ENCODE measurements at places on chromosomes 1 and 21. TPM values are rescaled to one million over a fixed set of nuclear protein-coding genes. Genes with fewer than 3 reads are reported as not detected.

Gene FTCD
- total RNA-seq: not detected

Gene BGLAP
- total RNA-seq: 1.2 TPM

Gene SMYD2
- total RNA-seq: 17.6 TPM

Gene CLCA1
- total RNA-seq: not detected

Gene PLA2G2D
- total RNA-seq: not detected

Gene AMY2A
- not detected for total RNA-seq

Gene PSMB2
- 49.6 TPM for total RNA-seq

Gene CCDC27
- total RNA-seq: not detected

Gene NOS1AP
- total RNA-seq: 0.39 TPM

Gene ITLN2
- not detected for total RNA-seq

Gene SYT11
- 30.6 TPM for total RNA-seq

Gene SELENON
- 63.1 TPM for total RNA-seq

Gene PYHIN1
- total RNA-seq: not detected

Gene GNG4
- 0.78 TPM for total RNA-seq

Gene RBM34
- 47.5 TPM for total RNA-seq

Gene ICOSLG
- not detected for total RNA-seq

Gene RNF186
- not detected for total RNA-seq

Gene KANK4
- total RNA-seq: 0.16 TPM

Gene TRAF3IP3
- total RNA-seq: 0.26 TPM

Gene GIPC2
- 0.52 TPM for total RNA-seq

Gene B4GALT2
- 25.1 TPM for total RNA-seq

Gene GUCA2A
- not detected for total RNA-seq

Gene ZBTB8A
- 7.3 TPM for total RNA-seq

Gene GPR161
- total RNA-seq: 8.9 TPM

Gene AMY1B
- total RNA-seq: not detected

Gene CHTOP
- total RNA-seq: 41.9 TPM

All from epithelial cell of alveolus of lung (primary cell).